ENCODE measurements at places on chromosomes 12 and 14.

DNA sequence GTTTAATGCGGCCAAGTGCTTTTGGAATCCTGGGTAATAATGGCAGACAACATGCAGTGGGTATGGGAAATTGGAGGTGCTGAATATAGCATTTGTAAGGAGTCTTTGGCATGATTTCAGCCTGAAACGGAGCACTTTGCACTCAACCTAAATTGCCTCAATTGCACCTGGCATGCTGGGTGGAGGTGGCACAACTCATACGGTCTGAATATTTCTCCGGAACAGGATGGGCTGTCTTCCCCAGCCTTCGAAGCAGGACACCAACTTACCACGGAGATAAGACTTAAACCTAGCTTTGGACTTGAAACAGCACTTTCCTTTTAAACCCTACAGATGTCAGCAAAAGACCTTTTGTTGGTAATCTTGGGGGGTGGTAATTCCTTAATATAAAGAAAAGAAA, 153.7 kb upstream of the SRRM4 start:
- no peak for DNase-seq

DNA sequence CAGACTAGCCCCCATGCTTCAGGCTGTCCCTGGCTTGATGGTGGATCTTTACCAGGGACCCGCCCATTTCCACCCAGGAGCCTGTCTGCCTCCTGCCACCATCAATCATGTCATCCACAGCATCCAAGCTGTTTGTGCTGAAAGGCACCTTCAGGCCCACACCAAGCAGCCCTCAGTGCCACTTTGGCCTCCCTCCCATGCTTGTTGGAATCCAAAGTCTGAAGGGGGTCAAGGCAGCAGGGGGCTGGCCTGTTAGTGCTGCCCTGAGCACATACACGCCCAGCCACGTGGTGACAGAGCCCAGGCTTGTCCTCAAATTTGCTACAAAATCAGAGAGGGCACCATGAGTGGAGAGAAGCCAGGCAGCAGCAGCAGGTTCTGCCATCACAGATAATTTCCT, 1146.8 kb downstream of the FSCB start:
- no peak for DNase-seq

- no peak for DNase-seq
Measured at GRCh38 chr12:41202051-41202450, 13.9 kb downstream of the PDZRN4 start.

GRCh38 chr12:111394480-111394879, 11.2 kb upstream of the SH2B3 start:
- DNase-seq: no peak

- DNase-seq: no peak
Measured at GRCh38 chr14:84566109-84566508, 963.8 kb upstream of the FLRT2 start.

DNA sequence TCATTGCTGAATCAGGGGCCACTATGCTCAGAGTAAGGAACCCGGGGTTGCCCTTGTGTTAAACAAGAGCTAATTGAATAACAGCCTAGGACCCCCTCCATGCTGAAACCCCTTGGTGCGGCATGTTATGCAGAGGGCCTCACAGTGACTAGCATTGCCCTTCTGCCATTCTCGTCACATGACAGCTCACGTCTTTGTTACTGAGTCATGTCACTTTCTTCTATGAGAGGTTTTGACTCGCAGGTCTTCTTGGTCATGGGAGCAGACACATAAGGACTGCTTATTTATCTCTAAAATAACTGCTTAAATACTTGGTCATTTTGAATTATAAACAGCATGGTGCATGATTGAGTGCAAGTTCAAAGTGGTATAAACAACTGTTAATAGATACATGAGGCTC, 24.9 kb downstream of the TCTN1 start:
- no peak for DNase-seq

- DNase-seq: no peak
Measured at GRCh38 chr12:26297396-26298070, 102.2 kb downstream of the SSPN start.

DNA sequence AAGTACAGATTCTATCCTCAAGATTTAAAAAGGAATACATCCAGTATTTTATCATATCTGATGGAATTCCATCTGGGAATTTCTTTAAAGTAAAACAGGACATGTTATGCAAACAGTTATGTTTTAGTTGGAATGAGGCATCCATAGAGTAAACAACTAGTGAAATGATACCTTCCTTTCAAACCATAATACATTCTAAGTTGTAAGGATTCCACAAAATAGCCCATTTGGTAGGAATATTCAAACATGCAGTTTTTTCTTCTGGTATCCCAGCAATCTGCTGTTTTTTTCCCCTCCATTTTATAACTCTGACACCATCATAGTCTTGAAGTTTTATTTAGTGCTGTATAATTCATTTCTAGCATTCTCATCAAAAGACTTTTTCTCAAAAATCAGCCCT, 149.6 kb downstream of the ADAMTS20 start:
- no peak for DNase-seq

DNA sequence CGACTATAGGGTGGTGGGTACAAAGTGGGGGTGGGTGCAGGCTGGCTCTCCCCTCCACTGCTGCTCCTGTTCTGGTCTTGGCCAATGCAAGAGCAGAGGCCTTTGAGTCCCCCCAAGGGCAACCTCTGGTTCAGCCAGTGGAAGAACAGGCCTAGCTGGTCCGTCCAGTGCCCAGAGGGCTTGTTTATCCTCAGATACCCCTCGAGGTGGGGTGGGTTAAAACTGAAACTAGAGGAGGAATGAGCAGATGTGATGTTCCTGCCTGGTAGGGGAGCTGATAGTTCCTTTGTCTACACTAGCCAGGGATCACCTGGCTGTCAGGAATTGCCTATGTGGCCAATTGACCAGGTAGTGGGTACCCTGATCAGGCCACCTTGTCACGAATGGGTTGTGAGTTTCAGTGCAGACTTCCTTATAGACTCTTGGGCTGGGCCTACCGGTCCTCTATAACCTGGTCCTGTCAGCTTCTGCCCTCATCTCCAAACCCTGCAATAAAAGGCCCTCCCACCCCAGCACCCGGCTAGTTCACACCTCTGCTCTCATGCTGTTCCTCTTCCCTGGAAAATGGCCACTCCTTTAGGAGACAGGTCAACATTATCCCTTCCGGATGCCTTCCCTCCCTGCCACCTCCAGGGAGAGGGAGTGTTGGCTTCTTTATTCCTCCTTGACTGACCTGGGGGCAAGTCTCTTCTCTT, 10.7 kb upstream of the HSP90AA1 start:
- DNase-seq: no peak

- DNase-seq: no peak
Measured at GRCh38 chr12:10111451-10111850, 12.7 kb upstream of the CLEC1A start.

DNA sequence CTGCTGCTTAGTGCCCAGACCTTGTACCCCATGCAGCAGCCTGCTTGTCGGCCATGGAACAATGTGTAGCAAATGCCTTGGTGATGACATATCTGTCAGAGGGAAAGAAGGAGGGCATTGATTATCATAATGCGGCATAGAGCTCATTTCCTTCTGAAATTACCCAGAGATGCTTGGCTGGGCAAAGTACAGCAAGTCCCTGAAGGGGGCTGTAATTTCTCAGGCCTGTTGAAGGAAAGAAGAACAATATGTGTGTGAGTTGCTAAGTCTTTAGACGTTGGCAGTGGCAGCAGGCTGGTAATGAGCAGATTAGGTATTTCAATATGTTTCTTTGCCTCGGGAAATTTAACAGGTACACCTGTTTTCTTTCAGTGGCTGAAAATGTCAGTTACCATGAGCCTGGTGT, 128.6 kb downstream of the CRADD start:
- DNase-seq: no peak

DNA sequence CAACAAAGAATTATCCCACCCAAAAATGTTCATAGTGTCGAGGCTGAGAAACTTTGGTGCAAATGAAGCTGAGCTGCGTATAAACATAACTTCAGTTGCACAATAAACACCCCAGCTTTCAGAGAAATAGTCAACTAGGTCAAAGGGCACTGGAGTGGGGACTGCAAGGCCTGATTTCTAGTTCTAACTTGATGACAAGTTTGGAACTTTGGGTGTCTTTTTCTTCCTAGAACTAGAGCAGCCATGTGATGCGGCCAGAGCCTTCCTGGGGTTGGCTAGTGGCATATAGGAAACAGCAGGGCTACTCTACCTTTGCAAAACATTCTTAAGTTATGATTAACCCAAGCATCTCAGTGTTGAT, 298.4 kb upstream of the AMIGO2 start:
- DNase-seq: no peak

DNA sequence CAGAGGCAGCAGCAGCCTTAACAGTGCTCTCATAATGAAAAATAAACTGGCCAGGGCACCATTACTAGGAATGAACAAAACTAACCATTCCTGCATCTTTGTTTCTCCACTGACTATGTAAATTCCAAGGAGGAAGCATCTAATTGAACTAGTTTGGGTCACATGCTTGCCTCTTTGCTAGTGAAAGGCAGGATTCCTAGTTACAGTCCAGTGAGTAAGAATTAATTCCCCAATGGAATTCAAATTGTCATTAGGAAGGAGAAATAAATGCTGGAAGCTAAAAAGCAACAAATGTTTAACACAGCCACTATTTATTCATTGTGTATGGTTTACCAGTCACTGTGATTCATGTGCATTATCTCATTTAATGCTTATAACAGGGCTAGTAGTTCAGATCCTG, 316.0 kb downstream of the CCDC91 start:
- DNase-seq: no peak

GRCh38 chr12:69001251-69001650, 68.3 kb upstream of the CPM start:
- no peak for DNase-seq

DNA sequence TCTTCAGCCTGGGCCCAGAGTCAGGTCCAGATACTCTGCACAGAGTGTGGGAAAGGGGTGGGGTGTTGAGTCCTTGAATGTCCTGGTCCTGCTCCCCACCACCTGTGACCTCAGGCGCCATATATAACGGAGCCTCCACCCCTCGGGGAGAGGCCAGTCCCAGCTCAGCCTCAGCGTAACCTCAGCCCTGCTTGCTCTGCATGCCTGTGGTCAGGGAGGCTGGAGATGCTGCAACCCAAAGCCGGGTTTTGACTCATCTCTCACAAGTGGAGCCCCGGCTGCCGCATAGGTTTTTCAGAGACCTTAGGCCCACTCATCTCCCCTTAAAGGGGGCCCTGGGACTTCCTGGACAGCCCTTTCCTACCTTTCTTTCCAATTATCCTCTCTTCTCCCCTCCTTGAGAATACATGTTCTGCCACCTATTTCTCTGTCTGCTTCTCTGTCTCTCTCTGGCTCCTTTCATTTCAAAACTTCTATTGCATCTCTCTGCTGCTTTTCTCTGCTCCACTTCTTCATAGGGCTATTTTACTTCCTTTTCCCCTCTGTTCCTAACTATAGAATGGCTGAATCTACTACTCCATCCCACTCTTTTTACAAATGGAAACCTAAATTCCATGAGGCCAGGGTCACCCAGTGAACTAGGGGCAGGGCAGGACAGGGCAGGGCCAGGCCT, 1.2 kb downstream of the ITGB7 start:
- no peak for DNase-seq

DNA sequence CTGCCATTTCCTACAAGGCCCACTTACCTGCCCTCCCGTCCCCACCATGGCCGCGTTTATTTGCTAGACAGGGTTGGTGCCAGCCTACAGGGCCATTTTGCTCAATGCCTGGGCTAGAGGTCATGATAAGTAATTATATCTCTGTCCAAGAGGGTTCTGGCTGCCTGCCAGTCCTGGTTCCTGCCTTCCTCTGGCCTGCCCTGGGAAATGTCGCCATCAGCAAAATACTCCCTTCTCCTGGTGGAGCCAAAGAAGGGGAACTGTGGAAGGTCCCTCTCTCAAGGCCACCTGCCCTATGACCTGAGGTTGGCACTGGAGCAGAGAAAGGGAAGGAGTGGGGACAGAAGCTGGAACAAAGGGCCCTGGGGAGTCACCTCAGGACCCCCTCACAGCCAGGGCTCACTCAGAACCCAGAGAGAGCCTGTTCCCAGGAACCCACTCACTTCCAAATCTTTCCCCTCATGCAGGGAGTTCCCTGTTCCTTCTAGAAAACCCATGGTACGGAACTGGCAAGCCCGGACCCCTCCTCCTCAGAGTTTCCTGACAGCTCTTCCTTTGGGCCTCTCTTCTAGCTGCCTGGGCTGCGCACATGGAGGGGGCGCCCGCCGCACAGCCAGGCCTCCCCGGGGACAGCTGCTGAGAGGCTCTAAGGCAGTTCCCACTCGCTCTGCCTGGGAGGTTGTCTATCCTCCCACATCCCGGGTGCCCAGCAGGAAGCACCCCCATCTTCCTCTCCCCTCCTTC, 280.5 kb downstream of the DPF3 start:
- peak; percentile 13 for DNase-seq

- DNase-seq: no peak
Measured at GRCh38 chr14:71967704-71968103, 35.5 kb downstream of the RGS6 start.

DNA sequence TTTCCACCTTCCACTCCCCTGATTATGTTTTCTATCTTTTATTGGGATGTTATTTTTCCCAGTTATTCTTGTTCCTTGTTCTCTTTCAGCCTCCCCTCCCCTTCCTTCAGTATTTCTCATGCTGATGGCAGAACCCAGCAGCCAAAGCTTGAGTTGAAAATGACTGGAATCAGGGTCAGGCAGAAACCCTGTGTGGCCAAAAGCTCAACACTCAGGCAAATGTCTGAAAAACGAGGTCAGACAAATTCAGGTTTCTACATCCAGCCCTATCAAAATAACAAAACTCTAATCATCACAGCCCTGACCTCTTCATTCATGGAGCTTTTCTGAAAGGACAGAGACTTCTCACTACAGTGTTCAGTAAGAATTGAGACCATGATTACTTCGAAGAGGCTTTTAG, 134.6 kb downstream of the PTPRR start:
- DNase-seq: no peak

GRCh38 chr12:78279567-78279966, 448.9 kb downstream of the NAV3 start:
- no peak for DNase-seq

DNA sequence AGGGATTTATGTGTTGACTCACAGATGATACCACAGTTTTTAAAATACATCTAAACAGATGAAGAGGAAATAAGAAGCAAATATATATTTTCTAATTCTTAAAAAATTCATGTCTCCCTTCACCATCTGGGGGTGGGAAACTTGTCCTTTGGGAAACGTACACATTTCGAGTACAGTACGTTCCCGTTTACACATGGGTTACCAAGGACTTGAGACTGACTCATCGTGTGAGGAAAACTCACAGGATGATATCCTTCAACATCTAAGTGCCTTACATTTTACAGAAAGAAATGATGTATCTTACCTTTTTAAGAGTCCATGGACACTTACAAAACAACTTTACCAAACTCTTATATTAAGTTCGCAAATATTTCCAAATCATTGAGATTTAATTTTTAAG, 16.0 kb upstream of the FBLN5 start:
- DNase-seq: no peak

GRCh38 chr12:3557116-3557697, 66.2 kb downstream of the PRMT8 start:
- DNase-seq: no peak

Data from LNCaP clone FGC (cell line).